ENCODE measurements at places on chromosomes 1 and 21. TPM values are rescaled to one million over a fixed set of nuclear protein-coding genes. Genes with fewer than 3 reads are reported as not detected.

- DNase-seq: no peak
Observed at GRCh38 chr1:193543259-193543658, 356.8 kb upstream of the B3GALT2 start.

GRCh38 chr1:53051676-53052075, 10.3 kb upstream of the PODN start:
- no peak for DNase-seq

MYBPH gene
- total RNA-seq: not detected

LDLRAD1 gene
- total RNA-seq: 1.2 TPM

CHRNB2 gene
- total RNA-seq: not detected

MTMR11 gene
- total RNA-seq: 0.49 TPM
